ENCODE measurements at places on chromosomes 4 and X.

DNA sequence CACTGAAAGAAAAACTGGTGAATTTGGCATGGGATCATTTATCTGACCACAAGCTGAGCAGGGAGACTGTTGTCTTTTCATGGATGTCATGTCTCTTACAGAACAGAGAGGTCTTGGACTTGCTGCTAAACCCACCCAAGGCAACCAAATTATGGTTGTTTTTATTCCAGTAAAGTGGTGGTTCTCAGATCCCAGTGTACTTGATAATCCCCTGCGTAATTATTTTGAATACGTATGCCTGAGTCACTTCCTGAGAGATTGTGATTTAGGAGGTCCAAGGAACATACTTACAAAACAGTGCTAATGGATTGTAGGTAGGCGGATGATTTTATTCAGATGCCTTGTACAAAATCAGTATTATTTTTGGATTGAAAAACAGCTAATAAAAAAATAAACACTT, 585.6 kb downstream of the IL1RAPL1 start:
- DNase-seq = peak; percentile 53

DNA sequence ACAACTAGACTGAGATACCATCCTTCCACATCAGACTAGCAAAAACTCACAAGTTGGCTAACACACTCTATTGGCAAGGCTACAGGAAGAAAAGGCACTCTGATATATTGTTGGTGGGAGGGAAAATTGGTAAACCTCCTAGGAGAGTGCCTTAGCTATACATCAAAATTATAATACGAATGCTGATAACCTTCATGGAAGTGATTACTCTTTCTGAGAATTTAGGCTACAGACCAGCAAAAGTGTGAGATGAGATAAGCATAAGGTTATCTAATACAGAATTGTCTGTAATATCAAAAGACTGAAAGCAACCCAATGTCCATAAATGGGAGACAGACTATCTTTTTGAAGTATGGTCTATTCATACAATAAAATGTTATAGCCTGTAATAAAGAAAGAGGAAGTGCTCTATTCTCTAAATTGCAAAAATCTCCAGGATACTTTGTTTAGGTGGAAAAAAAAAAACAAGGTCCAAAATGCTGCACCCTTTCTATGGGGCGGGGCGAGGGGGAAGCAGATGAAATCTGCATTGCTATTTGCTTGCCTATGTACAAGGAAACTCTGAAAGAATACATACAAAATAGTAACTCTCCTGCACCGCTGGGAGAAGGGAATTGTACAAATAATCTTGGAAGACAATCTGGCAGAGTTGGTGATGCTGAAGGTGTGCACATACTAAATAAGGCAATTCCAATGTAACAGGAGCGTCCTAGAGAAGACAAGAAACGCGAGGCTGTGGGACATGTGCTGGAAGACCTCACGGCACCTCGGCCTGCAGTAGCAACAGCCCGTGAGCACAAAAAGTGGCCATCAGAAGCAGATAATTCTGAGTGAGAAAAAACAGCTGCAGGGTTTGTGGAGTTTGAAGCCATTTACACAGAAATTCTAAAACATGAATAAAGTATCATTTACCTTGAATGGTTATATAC, 109.7 kb downstream of the AFAP1 start:
- no peak for DNase-seq

DNA sequence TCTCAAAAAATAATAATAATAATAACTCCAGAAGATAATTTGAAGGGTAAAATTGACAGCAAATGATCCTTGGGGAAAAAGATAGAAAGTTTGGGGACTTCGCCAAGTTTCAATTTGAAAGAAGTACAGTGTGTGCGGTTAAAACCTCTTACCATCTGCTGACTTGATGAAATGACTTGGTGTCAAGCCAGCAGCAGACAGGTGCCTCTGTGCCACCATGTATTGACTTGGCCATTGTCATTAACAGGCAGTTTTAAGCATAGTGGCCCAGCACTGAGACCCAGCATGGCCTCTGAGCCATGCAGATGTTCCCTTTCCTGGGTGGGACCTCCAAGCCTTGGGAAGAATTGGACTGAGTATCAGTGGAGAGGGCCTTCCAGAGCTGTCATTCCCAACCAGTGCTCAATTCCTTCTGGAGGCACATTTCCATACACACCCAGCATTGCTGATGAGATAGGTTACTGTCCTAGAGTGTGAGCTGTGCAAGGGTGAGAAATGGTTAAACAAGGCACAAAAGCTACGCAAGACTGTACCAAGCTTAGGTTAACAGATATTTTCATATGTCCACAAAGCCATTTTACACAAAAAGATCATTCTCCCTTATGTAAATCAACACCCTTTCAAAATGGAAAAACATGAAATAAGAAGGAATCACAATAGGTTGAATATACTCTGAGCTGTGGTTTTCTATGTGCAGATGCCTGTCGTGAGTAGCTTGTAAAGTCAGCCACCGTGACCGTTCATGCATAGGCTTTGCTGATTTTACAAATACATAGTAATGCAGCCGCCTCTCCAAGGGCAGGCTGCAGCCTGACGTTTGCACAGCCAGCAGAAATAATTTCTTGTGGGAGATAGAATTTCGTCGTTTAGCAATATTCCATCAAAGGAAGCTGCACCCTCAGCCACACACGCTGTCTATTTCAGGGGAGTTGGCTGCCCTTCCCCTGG, 59.4 kb upstream of the FBXW7 start:
- DNase-seq = no peak

DNA sequence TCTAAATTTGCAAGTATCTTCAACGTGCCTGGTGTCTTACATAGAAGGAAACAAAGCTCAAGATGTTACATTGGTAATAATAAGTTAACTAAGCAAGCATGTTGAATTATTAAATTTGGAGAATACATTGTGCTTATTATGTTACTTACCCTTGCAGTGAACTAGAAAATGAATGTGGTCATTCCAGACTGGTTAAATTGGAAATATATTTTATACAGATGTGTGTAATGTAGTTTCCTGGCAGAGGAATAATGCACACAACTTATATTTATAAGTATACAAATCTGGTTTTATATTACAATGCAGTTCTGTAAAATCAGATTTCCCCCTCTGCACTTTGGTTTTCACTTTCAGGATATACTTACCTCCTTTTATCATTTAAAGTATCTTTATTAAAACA, 159.9 kb upstream of the SLIT2 start:
- no peak for DNase-seq

GRCh38 chr4:39363773-39364393, 2.3 kb downstream of the RFC1 start:
- DNase-seq = no peak

DNA sequence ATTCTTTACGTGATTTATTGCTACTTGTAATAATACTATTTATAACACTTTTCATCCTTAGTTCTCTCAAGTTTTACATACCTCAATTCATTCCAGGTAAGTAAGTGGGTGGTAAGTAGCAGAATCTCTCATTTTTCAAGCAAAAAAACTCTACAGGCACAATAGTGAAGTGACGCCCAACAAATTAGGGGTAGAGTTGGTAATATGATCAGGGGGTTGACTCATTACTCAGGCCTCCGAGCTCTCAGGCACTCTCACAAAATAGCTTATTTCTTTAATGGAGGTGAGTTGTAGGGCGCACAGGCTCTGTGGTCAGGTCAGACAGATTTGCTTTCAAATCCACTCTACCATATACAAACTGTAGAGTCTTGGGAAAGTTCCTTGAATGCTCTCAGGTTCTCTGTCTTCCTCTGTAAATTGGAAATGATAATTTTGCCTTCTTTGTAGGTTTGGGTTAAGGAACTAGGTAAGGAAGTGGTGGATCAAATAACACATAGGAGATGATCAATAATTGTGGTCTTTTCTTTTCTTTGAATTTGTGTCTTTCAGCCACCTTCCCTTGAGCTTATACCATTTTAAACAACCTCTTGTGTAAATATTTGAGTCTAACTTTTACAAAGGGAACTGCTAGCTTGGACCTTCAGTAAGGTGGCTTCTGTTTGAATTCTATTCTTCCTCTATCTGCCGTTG, 134.9 kb upstream of the LEF1 start:
- no peak for DNase-seq

- DNase-seq = no peak
Observed at GRCh38 chr4:11368701-11369115, 60.0 kb downstream of the HS3ST1 start.

DNA sequence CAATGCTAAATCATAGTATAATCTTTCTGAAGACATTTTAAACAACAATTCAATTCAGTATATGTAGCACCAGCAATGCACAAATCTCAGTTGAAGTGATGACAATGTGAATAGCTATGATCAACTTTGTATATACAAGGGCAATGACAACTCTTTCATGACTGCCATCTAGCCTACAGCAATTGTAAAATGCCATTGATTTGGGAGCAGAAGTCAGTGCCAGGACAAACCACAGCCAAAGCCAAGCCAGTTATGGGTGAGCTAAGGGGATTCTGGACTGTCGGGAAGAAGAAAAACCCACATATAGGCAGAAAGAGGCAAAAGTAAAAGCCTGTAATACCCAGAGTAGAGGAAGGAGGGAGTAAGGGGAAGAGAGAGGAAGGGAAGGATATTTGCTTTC, 238.6 kb downstream of the MID1IP1 start:
- DNase-seq = no peak

DNA sequence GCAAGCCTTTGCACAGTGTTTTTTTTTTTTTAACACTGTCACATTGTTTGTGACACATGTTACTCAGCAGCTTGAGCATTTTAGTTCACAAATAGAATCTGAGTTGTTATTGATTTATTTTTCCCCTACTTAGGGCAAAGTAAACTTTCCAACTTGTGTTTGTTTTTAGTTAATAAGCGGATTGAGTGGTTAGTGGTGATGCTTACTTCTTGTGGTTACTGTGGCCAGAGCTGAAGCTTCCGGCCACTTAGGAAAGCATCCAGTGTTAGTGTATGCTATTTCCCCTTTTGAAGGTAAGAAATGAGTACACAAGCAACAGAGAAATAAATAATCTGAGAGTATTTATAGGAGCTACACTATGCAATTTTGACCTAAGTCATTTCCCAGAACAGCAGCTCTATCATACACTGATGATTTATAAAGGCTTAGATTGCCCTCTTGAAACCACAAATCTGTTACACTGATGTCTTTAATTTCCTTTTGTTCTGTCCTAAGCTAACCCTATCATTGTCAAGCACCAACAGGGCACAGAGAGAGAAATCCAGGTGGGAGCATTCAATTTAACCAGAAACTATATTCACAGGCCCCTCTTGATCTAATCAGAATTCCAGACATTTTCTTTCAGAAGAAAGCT, 2464.6 kb downstream of the PCDH7 start:
- DNase-seq = no peak

DNA sequence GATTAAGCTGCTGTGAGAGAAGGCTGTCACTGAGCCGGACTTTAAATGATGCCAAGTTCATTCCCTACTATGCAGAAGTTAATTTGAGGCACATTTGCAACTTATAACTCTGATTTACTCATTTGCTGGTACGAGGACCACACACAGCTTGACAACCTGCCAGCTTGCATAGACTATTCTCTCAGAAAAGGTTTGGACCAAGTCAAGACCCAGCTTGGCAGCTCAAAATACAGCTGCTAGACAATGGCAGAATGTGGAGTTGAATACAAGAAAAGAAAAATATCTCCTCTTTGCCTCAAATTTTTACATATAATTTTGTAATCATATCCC, 338.9 kb downstream of the DHX15 start:
- no peak for DNase-seq

DNA sequence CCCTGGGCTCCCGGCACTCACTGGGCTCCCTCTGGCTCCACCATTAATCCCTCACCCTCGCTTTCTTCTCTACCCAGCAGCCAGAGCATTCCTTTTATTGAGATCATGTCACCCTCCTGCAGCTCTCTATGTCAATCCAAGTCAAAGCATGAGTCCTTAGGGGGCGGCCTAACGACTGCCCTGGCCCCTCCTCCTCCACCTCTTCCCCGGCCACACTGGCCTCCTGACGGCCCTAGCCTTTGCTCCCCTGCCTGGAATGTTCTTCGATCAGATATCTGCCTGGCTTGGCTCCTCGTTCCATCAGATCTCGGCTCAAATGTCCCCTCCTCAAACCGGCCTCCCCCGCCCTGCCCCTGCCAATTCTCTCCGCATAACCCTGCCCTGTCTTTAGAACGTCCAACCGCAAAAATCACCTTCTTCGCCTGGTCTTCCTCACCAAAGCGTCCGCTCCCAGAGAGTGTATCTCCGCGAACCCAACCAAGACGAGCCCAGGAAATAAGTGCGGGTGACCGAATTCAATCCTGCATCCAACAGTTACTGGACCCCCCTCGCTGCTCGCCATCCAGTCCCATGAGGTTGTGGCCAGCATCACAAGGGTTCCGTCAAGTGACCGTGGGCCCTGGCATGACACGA, 722 bp upstream of the PNCK start:
- no peak for DNase-seq

- DNase-seq = no peak
Observed at GRCh38 chr4:163913571-163913970, 419.1 kb downstream of the TMA16 start.

Data from endothelial cell of umbilical vein (primary cell).